ENCODE measurements at places on chromosomes 3 and 15. TPM values are rescaled to one million over a fixed set of nuclear protein-coding genes. Genes with fewer than 3 reads are reported as not detected.

Gene KCNMB3
- total RNA-seq: 4.7 TPM

Gene SAMD7
- 1.5 TPM for total RNA-seq

Gene GOLGA8H
- not detected for total RNA-seq

Gene RTP4
- 5.1 TPM for total RNA-seq

Gene ROPN1
- total RNA-seq: 10.8 TPM

Gene RUVBL1
- total RNA-seq: 28.1 TPM

Gene ASTE1
- total RNA-seq: 6.1 TPM

Gene VWA5B2
- total RNA-seq: 0.46 TPM

- no peak for DNase-seq
Measured at GRCh38 chr3:155519078-155519477, 225.6 kb upstream of the STRIT1 start.

DNA sequence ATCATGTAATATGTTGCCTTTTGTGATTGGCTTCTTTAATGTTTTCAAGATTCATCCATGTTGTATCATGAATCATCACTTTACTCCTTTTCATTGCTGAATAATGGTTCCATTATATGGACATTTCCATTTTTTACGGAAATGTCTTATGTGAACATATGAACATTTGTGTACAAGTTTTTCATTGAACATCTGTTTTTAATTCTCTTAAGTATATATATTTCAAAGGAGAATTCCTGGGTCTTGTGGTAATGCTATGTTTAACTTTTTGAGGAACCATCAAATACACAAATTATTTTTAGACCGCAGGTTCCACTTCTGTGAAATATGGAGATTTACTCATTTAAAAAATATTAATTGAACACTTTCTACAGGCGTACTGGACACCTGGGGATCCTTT, 85.7 kb downstream of the ARIH1 start:
- H3K36me3 ChIP-seq: no peaks in the 10 kb centered on the region
- H3K4me3 ChIP-seq: no peak overlapping the region

DNA sequence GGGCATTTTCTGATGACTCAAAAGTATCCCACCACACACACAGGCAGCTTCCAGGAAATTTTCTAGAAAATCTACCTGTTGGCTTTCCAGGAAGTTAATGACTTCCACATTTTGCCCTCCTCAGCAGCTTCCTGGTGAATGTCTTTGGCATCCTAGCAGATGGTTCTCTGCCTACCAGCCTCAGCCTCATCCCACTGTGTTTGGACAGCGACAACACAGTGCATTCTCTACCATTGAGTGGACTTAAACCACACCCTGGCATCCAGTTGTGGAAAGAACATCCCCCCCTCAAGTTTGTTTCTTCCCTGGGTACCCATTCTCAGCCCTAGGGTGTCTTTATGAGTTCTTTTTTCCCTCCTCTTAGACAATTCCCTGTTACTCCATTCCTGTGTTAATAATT, 50.8 kb upstream of the GADL1 start:
- H3K27ac ChIP-seq: no peak overlapping the region
- H3K27me3 ChIP-seq: no peaks in the 10 kb centered on the region
- H3K36me3 ChIP-seq: no peaks in the 10 kb centered on the region
- no peaks in the 10 kb centered on the region for H3K4me1 ChIP-seq

DNA sequence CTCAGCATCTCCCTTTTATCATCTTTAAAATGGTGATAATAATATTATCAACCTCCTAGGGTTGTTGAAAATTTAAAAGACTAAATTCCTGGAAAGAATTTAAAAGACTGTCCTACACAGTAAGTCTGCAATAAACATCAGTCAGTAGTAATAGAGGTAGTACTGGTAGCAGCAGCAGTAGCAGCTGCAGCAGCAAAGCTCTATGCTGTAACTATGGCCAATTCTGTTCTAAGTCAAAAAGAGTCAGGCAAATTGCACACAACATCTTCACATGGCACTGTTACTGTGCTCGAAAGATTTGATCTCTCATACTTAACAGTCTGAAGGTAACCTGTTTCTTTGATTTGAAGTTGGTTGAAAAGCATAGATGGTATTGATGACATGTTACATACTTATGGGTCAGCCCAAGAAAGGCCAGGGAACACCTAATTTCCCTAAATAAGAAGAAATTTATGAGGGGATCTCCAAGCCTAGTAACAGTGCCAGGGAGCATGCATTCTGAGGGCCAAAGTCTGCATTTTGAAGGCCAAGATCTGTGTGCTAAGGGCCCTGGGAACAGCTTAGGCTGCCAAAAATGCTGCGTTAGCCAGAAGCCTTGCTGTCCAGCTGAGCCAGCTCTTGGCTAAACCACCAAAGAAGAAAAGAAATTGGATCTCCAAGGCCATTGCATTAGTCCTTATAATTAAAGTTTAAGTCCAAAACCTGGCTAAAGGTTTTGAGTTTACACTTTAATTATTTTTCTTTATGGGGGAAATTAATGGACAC, 68.2 kb downstream of the SIDT1 start:
- H3K4me1 ChIP-seq: no peaks in the 10 kb centered on the region
- no peaks in the 10 kb centered on the region for H3K27me3 ChIP-seq
- no peak for DNase-seq
- H3K4me3 ChIP-seq: no peak overlapping the region
- no peak overlapping the region for H3K27ac ChIP-seq
- H3K36me3 ChIP-seq: no peaks in the 10 kb centered on the region

GRCh38 chr15:62403164-62403809, 238.2 kb upstream of the C2CD4B start:
- no peak for DNase-seq
- H3K4me3 ChIP-seq: no peak overlapping the region
- no peaks in the 10 kb centered on the region for H3K4me1 ChIP-seq
- no peaks in the 10 kb centered on the region for H3K27me3 ChIP-seq

GRCh38 chr15:78808550-78808949, 2.7 kb downstream of the ADAMTS7 start:
- H3K27ac ChIP-seq: no peak overlapping the region
- no peak overlapping the region for H3K4me3 ChIP-seq
- H3K36me3 ChIP-seq: no peaks in the 10 kb centered on the region

GRCh38 chr15:72902245-72902918, 118.8 kb upstream of the ADPGK start:
- H3K4me3 ChIP-seq: no peak overlapping the region
- no peaks in the 10 kb centered on the region for H3K36me3 ChIP-seq
- DNase-seq: peak; percentile 61
- peak overlapping the region; percentile 19 for H3K27ac ChIP-seq
- H3K4me1 ChIP-seq: peaks cover 8% of the 10 kb centered on the region

- H3K4me1 ChIP-seq: no peaks in the 10 kb centered on the region
- DNase-seq: no peak
- no peak overlapping the region for H3K27ac ChIP-seq
- no peaks in the 10 kb centered on the region for H3K27me3 ChIP-seq
- H3K4me3 ChIP-seq: no peak overlapping the region
- H3K36me3 ChIP-seq: no peaks in the 10 kb centered on the region
Measured at GRCh38 chr15:25947323-25948314, 84.5 kb upstream of the ATP10A start.

DNA sequence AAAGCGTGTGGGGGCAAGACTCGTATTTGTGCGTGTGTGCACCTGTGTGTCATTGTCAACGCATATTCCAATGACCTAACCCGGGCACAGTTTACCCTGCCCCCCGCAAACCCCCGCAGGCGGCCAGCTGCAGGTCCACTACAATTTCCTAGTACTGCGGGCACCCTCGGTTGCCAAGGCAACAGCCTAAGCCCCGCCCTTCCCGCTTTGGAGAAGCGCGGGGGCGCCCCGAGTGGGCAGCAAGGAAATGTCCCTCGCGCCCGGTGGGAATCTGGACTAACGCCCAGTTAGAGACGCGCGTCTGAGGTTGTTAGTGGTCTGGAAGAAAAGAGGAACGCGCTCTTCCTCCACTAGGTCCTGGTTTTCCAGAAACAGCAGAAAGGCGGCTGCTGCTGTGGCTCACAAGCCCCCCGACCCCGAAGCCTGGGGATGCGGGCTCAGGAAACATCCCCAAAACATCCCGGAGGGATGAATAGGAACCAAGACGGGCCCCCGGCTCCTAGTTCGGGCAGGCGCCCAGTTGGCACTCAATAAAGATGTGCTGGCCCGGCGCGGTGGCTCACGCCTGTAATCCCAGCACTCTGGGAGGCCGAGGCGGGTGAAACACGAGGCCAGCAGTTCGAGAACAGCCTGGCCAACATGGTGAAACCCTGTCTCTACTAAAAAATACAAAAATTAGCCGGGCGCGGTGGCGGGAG, 1.1 kb downstream of the ABHD14A start:
- H3K4me1 ChIP-seq: peaks cover 14% of the 10 kb centered on the region
- peak overlapping the region; percentile 38 for H3K27ac ChIP-seq
- H3K36me3 ChIP-seq: no peaks in the 10 kb centered on the region
- peak overlapping the region; percentile 67 for H3K4me3 ChIP-seq
- H3K27me3 ChIP-seq: no peaks in the 10 kb centered on the region

GRCh38 chr3:158789592-158789991, 12.3 kb upstream of the MFSD1 start:
- peaks cover 4% of the 10 kb centered on the region for H3K4me1 ChIP-seq
- no peaks in the 10 kb centered on the region for H3K36me3 ChIP-seq
- no peak overlapping the region for H3K27ac ChIP-seq
- H3K27me3 ChIP-seq: no peaks in the 10 kb centered on the region
- no peak overlapping the region for H3K4me3 ChIP-seq
- peak; percentile 51 for DNase-seq

GRCh38 chr15:86863226-86863915, 783.7 kb downstream of the AGBL1 start:
- H3K27me3 ChIP-seq: no peaks in the 10 kb centered on the region
- H3K36me3 ChIP-seq: no peaks in the 10 kb centered on the region
- no peaks in the 10 kb centered on the region for H3K4me1 ChIP-seq
- H3K27ac ChIP-seq: no peak overlapping the region
- H3K4me3 ChIP-seq: no peak overlapping the region
- DNase-seq: no peak

GRCh38 chr15:45640616-45641015, 5.8 kb downstream of the SQOR start:
- no peak overlapping the region for H3K4me3 ChIP-seq
- no peak for DNase-seq
- H3K4me1 ChIP-seq: peaks cover 11% of the 10 kb centered on the region
- no peaks in the 10 kb centered on the region for H3K36me3 ChIP-seq
- H3K27me3 ChIP-seq: no peaks in the 10 kb centered on the region
- H3K27ac ChIP-seq: peak overlapping the region; percentile 41

- no peak overlapping the region for H3K27ac ChIP-seq
- DNase-seq: no peak
- no peaks in the 10 kb centered on the region for H3K4me1 ChIP-seq
Measured at GRCh38 chr3:13972679-13973379, 93.0 kb upstream of the WNT7A start.

- no peak overlapping the region for H3K27ac ChIP-seq
- no peak overlapping the region for H3K4me3 ChIP-seq
- H3K4me1 ChIP-seq: no peaks in the 10 kb centered on the region
- no peaks in the 10 kb centered on the region for H3K27me3 ChIP-seq
- no peak for DNase-seq
Measured at GRCh38 chr15:45228931-45229330, 23.1 kb upstream of the SLC28A2 start.

DNA sequence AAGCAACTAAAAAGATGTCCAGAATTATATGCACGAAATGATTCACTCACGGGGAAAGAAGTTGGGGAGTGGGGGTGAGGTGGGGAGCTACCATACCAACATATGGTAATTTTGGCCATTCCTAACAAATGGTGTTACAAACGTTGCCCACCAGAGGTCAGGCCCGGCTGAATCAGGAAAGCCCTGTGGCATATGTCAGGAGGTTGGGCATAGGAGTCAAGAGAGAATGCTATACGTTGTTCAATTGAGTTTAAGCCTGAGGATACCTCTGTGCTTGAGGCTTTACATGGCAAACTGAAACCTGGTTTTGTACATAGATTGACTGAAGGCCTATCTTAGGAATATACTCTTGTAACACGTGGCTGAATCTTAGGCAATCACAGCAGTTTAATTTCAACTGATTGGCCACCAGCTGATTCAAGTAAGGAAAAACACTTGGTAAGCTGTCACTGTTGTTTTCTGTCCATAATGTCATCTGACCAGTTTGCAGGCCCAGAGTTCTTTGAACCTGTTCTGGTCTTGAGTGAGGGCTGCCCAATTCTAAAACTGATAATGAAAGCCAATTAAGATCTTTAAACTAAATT, 23.4 kb upstream of the SLC2A2 start:
- no peaks in the 10 kb centered on the region for H3K36me3 ChIP-seq
- H3K4me1 ChIP-seq: no peaks in the 10 kb centered on the region
- H3K27me3 ChIP-seq: no peaks in the 10 kb centered on the region
- DNase-seq: no peak

GRCh38 chr3:99638167-99638948, at the start of gene COL8A1:
TSS of gene COL8A1 (plus strand) at chr3:99638594. CDS start at chr3:99790683, 152,089 bp downstream.
- peak; percentile 8 for DNase-seq
- H3K27me3 ChIP-seq: no peaks in the 10 kb centered on the region
- H3K36me3 ChIP-seq: no peaks in the 10 kb centered on the region
- H3K27ac ChIP-seq: peak within 1 kb of the TSS; percentile 69

- H3K27ac ChIP-seq: no peak overlapping the region
- no peaks in the 10 kb centered on the region for H3K4me1 ChIP-seq
- H3K4me3 ChIP-seq: no peak overlapping the region
- H3K27me3 ChIP-seq: no peaks in the 10 kb centered on the region
- no peak for DNase-seq
- H3K36me3 ChIP-seq: no peaks in the 10 kb centered on the region
Measured at GRCh38 chr3:81951106-81951505, 189.7 kb upstream of the GBE1 start.

DNA sequence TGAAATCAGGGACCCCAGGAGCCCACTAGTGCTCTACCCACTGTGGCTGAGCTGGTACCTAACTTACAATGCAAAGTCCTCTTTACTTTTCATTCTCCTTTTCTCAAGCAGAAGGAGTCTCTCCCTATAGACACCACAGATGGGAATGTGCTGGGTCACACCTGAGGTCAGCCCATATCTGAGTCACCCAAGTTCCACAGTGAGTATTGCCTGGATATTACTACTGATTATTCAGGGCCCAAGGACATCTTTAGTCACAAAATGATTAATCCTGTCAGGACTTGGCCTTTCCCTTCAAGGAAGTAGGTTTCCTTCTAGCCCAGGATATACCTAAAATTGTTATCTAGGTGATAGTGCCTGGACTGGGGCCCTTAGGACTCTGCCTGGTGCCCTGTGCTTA, 1305.2 kb downstream of the SI start:
- H3K4me1 ChIP-seq: no peaks in the 10 kb centered on the region
- H3K27ac ChIP-seq: no peak overlapping the region
- no peak overlapping the region for H3K4me3 ChIP-seq
- no peaks in the 10 kb centered on the region for H3K27me3 ChIP-seq

DNA sequence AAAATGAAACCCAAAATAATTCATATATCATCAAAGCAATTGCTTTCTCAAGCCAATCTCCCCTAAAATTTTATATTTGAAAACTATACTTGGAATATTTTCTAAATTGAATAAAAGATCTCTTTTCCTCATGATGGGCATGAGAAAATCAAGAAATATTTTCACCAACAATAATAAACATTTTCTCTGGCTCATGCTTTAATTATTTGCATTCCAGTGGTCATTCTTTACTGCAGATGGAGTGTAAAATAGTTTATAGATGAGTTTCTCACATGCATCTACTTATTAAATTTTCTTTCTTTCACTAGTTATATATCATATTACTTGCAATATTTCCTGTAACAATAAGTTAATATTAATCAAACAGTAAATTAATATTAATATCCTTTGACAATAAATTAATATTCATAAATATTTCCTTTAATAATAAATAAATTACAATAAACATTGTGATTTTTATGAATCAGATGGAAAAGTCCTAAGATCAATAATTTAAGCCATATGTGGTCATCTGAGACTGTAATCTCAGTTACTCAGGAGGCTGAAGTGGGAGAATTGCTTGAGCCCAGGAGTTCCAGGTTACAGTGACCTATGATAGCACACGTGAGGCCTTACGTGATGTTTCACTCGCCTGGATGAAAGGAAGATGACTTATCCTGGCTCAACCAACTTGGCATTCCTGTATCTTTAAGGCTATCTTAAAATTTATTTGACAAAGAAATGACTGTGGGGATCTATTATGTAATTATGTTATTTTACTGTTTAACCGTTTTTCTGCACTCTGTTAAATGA, 958.8 kb downstream of the ZPLD1 start:
- H3K36me3 ChIP-seq: no peaks in the 10 kb centered on the region
- no peak for DNase-seq
- no peak overlapping the region for H3K27ac ChIP-seq
- no peaks in the 10 kb centered on the region for H3K4me1 ChIP-seq
